ENCODE measurements at places on chromosomes 12 and 14.

GRCh38 chr12:114625294-114625851 lies 58.6 kb downstream of the TBX3 start:
- DNase-seq, result peak; percentile 29

DNA sequence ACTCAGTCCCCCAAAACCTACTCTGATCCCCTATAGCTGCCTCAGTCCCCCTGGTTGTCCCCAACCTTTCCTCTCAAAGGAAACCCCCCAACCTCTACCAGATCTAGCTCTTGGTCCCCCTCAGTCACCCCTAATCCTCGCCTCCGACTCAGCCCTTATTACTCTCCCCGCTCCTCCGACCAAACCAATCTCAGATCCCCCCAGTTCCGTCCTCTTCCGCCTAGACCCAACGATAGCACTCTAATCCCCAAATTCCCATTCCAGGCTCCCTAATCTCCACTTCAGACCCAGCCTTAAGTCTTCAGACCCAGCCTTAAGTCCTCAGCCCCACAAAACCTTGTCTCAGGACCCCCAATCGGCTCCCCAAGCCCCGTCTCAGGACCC lies 612 bp downstream of the VPS37B start:
- no peak for DNase-seq

- DNase-seq, result no peak
Measured at GRCh38 chr12:40618636-40619035, 73.6 kb upstream of the CNTN1 start.

DNA sequence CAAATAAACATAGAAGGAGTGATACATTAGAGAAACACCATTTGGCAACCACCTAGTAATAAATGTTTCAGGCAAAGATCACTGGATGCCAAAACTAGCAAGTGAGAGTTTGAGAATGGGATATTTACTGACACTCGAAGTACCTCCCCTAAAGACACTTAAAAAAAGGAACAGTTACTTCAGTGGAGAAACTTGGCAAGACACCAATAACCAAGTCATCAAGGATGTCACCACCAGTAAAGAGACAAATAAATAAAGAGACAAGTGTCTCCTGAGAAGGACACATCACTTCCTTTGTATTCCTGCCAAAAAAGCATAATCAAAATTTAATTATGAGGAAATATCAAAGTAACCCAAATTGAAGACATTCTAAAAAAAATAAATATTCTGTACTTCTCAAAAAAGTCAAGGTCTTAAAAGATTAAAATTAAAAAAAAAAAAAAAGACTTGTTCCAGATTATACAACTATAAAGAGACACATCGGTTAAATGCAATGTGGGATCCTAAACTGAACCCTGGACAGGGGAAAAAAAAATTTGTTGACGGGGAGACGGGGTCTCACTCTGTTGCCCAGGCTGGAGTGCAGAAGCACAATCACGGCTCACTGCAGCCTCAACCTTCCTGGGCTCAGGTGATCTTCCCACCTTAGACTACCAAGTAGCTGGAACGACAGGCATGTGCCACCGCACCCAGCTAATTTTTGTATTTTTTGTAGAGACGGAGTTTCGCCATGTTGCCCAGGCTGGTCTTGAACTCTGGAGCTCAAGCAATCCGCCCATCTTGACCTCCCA lies 26.4 kb downstream of the TM7SF3 start:
- DNase-seq, result no peak

DNA sequence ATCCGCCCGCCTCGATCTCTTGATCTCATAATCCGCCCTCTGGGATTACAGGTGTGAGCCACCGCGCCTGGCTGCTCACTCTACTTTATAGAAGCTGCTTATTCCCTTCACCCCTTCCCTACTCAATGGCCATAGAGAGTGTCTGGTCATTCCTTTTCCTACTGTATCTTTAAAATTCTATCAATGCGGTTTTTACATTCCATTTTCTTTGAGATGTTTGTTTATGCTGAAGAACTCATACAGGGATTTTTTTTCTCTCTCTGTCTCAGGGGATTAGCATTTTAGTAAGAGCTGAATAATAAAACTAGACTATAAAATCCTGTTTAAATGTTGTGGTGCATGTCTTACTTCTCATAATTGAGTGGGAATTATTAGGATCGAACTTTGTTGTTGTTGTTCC lies 218.6 kb upstream of the FOXN3 start:
- DNase-seq, result no peak

DNA sequence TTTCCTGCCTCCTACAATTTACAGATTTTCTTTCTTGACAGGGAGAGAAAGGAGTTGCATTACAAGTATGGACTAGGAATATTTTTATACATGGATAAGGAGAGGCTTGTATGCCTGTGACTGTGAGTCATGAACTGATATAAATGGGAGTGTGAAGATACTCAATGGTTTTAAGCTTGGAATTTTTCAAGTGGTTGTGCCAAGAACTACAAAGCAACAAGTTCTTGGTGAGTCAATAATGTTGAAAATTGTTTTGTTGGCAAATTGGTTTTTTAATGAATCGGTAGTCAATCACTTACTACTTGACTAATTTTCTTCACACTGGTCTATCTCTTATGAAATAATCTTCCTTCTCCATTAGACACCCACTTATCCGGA lies 58.9 kb upstream of the HMGA2 start:
- DNase-seq, result no peak

- DNase-seq, result no peak
Measured at GRCh38 chr14:106848330-106849121, 1322.1 kb downstream of the TMEM121 start.

DNA sequence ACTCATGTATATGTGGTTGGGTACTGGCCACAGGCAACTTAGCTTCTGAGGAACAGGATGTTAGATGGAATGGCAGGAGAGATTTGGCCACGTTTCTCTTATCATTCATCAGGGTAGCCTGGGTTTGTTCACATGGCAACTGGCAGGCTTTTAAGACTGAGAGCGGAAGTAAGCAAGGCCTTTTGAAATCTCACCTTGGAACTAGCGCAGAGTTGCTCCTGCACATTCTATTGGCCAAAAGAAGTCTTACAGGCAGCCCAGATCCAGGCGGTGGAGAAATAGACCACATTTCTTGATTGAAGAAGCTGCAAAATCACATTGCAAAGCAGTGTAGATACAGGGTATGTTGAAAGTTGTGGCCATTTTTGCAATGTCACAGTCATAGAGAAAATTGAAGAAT lies 3.7 kb downstream of the CLEC4A start:
- no peak for DNase-seq

- no peak for DNase-seq
Measured at GRCh38 chr12:30877105-30877875, 49.3 kb upstream of the TSPAN11 start.
